ENCODE measurements at places on chromosomes 4 and X.

DNA sequence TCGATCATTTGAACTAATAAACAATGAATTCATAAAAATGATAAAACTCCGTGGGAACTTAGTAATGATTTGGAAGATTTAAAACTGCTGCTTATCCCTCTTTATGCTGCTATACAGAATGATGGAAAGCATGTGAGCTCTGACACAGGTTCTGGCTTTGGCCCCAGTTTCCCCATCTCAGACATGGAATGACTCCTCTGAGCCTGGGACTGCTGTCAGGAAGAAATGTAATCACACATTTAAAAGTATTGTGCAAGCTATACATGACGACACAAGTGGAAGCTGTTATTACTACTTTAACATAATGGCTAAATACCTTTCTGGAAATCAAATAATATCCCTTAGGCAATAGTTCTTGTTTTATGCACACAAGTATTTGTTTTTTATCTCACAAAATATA lies 161.7 kb downstream of the DCHS2 start:
- DNase-seq: no peak

DNA sequence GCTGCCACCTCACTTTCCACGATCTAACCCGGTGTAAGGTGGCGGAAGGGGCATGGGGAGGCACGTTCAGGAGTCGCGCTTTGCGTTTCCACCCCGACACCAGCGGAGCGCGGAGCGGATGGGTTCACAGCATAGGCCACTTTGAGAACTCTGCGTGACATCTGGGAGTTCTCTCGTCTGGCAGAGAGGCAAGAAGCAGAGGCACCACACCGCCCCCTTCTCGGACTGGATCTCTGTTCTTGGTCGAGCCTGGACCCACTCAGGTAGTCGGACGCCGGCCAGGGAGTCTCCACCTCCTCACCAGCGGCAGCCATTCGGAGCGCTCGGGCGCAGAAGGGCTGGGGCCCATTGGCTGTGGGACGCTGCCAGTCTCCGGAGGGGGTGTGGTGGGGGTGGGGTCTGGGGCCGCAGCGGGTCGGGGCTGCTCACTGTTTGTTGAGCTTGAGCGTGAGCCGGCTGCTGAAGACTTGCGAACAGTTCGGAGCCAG lies at the start of gene DACH2:
DACH2 (plus strand) TSS at position 428 of the 488 bp plus-strand sequence.
- DNase-seq: peak; percentile 23

DNA sequence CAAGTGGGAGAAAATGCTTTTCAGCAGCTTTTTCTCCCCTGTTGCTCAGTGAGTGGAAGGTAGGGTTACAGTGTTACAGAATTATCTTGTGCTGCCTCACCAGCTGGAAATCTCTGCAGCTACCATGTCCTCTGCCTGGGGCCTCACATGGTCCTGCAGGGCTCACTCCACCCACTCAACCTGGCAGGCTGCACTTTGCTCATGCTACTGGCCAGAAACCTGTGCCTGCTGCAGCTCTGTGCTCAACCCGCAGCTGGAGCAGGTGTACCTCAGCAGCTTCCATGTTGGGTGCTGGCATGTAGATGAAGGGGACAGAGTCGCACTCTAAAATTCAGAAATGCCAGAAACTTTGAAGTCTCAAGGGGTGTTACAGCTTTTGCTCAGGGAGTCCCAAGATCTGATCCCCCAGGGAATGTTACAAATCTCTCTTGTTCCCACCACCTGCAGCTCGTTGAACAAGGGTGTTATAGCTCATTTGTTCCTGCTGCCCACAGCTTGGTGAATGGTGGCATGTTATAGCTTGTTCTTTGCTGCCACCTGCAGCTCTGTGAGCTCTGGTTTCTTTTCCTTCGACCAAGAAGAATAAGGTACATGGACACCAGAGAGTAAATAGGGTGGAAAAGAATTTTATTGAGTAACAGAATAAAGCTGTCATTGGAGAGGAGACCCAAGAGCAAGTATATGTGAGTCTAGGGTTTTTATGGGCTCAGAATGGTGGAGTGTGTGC lies 845.8 kb downstream of the TECRL start:
- no peak for DNase-seq

GRCh38 chrX:118254611-118255010 lies 91.3 kb upstream of the WDR44 start:
- DNase-seq: peak; percentile 56

GRCh38 chr4:154503598-154503997 lies 12.0 kb upstream of the DCHS2 start:
- no peak for DNase-seq

DNA sequence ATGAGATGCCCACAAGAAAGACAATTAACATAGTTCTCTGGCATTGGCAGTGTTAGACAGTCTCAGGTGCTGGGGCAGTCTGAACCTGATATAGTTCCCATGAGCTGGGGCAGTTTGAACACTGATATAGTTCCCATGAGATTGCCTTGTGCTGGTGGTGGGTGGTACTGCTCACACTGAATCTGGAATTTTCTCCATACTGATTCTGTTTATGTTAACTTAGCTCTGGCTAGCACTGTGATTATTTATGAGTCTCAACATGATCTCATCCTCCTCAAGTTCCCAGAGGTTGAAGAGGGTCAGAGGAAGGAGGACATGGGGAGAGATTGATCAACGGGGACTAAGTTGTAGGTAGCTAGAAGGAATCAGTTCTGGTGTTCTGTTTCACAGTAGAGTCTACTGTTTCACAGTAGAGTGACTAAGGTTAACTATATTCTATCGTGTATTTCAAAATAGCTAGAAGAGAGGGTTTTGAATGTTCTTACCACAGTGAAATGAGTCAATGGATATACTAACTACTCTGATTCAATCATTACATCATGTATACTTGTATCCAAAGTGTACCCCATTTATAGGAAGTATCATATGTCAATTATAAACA lies 379.9 kb downstream of the ADAM29 start:
- DNase-seq: no peak

GRCh38 chr4:140654495-140654814 lies 85.7 kb upstream of the UCP1 start:
- DNase-seq: no peak

DNA sequence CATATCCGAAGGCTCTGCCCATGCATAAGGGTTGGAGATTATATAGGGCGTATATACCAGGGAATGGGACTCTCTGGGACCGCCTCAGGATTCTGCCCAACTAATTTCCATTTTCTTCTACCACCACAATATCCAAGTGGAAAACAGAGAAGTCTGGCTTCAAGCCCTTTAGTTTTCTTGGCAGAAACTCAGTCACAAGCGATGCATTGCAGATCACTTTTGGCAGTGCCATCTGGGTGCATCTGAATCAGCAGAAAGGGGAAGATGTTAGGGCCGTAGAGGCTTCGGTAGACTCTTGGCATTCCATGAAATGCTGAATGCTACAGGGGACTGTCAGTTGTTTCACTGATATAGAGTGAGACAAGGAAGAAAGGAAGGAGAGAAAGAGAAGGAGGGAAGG lies 94.1 kb upstream of the FAM9B start:
- DNase-seq: no peak

DNA sequence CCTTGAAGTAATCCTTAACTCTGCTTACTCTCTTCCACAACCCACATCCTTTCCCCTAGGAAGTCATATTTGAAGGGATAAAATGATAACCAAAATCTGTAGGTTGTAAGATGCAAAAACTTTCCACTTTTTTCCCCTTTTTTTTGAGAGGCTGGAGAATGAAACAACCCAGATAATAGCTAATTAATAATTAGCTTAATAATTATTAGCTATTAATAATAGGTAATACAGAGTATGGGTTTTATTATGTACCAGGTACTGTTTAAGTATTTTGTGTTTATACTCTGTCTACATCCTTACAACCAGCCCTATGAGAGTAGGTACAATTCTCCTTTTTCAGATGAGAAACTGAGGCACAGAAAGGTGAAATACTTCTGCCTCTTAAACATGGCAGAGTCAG lies 9.4 kb downstream of the GPR119 start:
- DNase-seq: no peak

- no peak for DNase-seq
These were observed 45.1 kb downstream of the ARHGEF9 start for GRCh38 chrX:63739885-63740284.

- DNase-seq: no peak
These were observed 32.8 kb downstream of the CLDN22 start for GRCh38 chr4:183287309-183287659.

DNA sequence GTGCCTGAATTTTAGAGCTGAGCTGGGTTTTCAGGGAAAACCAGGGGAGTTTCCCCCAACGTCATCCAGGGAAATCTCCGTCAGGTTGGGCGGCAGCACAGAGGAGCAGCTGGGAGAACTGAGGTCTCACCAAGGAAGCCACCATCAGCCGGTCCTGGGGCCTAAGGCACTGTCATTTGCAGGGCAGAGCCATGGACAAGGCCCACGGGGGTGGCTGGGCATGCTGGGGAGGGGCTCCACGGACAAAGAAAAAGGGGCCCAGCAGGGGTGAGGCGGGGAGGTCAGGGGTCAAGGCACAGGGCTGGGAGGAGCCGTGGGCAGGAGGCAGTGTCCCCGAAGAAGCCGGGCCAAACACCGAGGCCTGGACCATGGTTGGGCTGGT lies 109.8 kb downstream of the HMX1 start:
- no peak for DNase-seq

GRCh38 chrX:18146954-18147353 lies 73.7 kb downstream of the BEND2 start:
- DNase-seq: peak; percentile 24

DNA sequence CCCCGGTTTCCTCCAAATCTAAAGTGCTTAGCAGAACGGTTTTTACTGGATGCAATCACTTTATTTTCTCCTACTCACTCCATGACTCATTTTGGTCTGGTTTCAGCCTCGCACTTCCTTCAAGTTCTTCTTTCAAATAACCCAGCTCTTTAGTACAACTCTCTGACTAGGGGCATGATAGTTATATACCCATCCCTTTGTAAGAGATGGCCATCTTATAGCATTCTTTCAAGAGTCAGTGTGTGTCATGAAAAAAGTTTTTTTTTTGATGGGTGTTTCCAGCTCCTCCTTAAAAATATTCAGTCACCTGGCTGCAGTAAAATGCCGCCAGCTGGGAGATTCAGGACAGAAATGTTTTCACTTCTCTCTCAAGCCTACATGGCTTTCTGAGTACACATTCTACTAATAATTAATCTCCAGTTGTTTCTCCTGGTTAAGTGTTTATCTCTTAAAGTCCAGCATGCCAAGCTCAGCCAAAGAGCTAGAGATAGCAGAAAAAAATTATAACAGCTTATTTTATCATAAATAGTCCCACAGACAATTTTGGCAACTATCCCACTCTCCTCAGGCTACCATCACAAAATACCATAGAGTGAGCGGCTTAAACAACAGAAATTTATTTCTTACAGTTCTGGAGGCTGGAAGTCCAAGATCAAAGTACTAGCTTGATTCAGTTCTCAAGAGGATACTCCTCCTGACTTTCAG lies 139.3 kb downstream of the GASK1B start:
- DNase-seq: no peak

DNA sequence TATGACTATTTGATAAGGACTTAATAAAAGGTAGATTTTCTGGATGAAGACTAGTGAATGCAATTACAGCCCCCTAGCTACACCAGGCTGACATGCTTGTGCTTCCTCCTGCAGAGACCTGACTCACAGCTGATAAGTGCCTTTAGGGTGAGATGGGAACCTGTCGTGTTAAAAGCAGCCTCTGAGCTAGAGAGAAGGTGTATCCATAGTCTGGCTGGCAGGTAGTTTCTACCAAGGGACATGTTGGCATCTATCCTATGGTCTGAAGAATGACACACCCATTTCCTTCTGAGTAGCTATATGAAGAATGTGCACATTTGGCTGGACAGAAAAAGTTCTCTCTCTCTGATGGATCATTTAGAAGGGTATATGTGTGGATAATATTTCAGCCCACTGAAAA lies 64.1 kb downstream of the PARM1 start:
- DNase-seq: no peak

GRCh38 chr4:7398104-7398423 lies 36.7 kb downstream of the PSAPL1 start:
- no peak for DNase-seq

DNA sequence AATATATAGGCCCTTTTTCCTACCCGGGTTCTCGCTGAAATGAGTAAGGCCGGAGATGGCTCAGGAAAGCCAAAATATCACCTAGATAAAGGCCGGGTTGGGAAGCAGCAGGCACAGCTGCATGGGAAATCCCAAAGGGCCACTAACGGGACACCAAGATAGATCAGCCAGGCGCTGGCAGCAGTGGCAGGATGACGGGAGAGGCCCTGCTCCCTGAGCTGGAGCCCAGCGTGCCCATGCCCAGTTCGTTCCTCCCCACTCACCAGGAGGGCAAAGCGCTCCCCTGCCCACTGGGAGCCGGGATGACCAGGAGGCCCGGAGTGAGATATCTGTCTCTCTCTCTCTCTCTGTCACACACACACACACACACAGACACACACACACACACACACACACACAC lies 109.8 kb downstream of the DCTD start:
- no peak for DNase-seq

DNA sequence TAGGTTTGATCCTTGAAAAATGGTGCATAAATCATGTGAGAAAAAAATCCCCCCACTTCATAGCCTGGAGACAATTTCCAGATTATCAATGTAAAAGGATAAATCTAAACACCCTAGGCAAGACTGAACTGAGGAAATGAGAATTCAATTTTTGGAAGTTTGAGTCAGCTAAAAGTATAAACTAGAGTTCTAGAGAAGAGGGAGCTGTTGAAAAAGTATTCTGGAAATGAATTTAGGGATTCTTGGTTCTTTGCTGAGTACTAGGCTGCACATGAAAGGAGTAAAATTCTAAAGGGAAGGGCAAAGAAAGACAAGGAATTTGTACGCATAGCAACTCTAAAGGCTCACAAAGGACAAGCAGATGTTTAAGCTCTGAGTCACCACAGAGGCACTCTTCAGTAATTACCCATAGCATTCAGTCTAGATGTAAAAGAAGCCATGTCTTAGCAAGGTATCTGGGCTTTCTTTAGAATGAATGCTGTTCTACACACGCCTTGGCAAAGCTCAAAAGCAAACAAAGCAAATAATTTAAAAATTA lies 896.5 kb downstream of the PDHA2 start:
- no peak for DNase-seq

DNA sequence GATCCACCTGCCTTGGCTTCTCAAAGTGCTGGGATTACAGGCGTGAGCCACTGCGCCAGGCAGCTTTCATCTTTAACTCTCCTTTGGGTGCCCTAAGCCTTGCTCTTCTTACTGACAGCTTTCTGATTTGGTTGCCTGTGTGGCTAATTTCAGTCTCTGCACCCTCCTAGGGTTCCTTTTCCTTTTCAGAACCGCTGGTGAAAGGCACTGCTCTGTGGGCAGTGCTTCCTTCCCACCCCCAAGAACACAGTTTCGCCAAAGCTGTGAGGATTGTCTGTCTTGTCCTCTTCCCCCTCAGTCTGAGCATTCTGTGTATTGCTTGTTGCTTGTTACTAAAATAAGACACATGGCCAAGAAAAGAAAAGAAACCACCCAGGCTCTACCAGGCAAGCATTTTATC lies 101.4 kb upstream of the FRMPD3 start:
- DNase-seq: no peak

DNA sequence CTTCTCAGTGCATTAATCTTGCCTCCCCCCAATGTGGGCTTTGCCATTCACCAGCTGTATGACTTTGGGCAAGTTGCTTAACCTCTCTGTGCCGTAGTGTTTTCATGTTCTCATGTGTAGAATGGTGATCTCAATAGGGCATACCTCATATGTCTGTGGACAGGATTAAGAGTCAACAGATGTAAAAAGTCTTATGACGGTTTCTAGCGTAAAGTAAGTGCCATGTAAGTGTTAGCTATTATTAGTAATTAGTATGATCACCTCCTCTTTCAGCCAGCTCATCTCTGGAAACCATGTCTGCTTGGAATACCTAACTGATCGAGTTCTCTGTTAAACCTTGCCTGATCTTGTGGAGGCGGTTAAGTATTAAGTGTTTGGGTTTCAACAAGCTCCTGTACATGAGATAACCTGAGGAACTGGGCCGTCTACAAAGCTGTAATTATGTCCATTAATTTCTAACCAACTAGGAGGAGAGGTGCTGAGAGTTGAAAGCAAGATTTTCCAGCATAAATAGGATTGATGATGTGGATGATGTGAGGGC lies 66.3 kb downstream of the TSC22D3 start:
- DNase-seq: no peak

Data from activated CD8-positive, alpha-beta T cell treated with anti-CD3 and anti-CD28 coated beads, Interleukin-2, amount 10 ng/mL, durations not matched to agents 7 days and 5 days (primary cell).